ENCODE measurements at places on chromosomes 1 and 21.
A peak's percentile ranks its signal among the peaks of the same experiment; 100 is the strongest.

GRCh38 chr1:181128592-181129497, 40.3 kb downstream of the IER5 start:
- no peak for DNase-seq

DNA sequence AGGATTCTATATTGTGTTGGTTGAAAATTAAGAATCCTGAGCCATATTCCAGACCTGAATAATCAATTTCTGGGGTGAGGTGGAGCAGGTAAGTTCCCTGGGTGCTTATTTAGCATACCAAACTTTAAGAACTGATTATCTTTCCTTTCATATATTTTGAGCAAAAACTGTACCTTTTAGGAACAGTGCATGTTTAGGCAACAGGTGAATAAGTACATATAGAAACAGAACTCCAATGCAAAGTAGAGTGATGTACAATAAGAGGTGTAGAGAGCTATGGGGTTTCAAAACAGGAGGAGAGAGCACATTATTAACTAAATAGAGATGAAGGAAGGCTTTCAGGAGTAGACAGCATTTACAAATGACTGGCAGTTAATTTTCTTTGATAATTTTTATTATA, 28.7 kb downstream of the TMED5 start:
- DNase-seq = no peak

DNA sequence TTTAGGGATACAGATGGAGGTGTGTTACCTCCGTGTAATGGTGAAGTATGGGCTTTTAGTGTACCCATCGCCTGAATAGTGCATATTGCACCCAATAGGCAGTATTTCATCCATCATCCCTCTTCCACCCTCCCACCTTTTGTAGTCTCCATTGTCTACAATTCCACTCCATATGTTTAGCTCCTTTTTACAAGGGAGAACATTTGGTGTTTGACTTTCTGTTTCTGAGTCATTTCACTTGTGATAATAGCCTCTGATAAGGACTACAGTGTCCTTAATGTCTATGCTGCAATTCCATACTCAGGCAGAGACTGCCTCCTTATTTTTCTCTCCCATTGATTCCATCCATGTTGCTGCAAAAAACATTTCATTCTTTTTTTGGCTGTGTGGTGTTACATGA, 48.7 kb downstream of the OVGP1 start:
- DNase-seq = no peak

DNA sequence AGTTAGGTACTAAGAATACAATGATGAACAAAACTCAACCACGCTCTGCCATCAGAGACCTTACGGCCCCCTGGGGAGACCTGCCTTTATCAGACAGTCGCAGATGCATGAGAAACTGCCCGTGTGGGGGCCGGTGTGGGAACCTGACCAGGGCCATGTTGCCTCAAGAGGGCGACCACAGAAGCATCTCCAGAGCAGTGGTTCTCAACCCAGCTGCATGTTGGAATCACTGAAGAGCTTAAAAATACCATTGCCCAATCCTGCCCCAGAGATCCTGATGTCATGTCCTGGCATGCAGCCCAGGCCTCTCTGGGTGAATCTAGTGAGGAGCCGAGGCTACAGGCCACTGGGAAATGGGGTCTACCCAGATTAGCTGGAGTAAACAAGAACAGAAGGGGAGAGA, 108.7 kb downstream of the PRDM2 start:
- no peak for DNase-seq

GRCh38 chr1:199593475-199593874, 434.0 kb upstream of the NR5A2 start:
- no peak for DNase-seq

DNA sequence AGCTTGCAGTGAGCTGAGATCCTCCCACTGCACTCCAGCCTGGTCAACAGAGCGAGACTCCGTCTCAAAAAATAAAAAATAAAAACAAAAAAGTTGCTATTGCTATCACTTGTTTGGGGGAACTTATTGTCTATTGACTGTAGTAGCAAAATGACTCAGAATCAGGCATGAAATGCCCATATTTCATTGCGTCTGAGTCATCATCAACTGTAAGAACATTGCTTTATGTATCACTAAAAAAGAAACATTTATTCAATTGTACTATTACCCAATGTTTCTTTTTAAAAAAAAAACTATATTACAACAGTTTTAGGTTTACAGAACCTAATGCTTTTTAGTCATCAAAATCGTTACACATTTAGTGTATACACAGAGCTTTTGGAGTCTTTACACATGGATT, 91.0 kb upstream of the FMN2 start:
- DNase-seq = no peak

DNA sequence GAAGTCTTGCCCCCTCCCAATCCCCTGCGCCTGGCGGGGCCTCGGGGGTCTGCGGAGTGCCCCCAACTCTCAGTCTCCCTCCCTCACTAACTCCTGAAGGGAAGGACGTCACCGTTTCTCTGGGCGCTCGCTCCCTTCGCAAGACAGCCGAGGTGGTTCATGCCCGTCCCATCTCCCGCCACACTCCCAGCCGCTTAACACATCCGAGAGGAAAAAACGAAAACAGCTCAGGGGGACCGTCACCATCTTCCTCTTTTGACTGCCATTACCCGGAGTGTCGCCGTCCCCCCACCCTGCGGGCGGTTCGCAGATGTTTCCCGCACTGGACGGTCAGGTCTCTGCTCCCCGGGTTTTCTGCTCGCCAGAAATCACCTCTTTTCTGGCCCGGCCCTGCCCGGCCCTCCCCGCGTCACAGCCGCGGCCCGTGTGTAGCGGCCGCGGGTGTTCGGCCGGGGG, 532 bp downstream of the ERO1B start:
- DNase-seq = peak; percentile 18

DNA sequence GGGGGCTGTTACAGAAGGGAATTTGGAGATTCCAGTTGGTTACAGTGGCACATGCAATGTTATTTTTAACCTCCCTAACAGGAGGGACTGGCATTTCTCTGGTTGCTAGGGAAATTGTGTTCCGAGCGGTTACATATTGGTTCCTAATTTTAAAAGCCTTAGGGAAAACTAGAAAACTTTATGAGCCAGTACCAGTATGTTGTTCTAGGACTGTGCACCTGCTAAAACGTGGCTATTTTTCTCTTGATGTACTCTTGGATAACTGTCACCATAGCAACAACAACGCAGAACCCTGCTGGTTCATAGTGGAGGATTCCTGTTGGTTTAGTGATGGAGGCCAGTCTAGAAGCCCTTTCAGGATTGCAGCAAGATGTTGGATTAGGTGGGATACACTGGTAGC, 68.9 kb upstream of the PGBD5 start:
- DNase-seq = no peak

- no peak for DNase-seq
These were observed 69.2 kb upstream of the MAGI3 start for GRCh38 chr1:113320972-113321680.

DNA sequence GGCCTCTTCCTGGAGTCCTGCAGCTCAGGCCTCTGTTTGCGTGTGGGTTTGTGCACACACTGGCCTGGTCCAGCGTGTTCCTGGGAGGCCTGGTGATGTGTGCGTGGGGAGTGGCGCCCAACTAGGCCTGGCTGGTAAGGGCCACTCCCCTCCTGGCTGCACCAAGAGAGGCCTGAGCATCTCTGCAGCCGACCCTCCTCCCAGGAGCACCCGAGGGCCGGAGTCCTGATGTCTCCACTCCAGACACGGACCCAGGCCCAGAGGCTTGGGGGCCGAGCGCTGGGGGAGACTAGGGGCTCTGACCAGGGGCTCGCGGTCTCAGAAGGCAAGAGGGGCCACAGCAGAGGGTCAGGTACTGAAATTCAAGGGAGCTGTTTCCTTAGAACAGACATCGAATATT, 33.3 kb downstream of the MORN1 start:
- no peak for DNase-seq

- no peak for DNase-seq
These were observed 152.7 kb downstream of the DAB1 start for GRCh38 chr1:57270927-57271698.

DNA sequence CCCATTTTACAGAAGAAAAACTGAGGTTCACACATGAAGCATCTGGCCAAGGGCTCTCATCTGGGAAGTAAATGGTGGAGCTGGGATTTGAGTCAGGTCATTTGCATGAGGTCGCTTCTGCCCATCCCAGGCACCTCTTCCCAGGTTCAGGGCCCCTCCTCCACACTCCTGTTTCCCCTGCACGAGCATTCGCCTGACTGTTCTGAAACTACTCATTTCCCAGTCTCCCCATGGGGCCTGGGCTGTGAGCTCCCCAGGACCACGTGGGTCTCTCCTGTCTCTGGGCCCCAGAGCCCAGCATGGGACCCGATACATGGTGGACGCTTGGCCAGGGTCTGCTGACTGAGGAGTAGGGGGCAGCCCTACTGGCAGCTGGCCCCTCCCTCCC, 360.8 kb downstream of the MATN1 start:
- DNase-seq = no peak

DNA sequence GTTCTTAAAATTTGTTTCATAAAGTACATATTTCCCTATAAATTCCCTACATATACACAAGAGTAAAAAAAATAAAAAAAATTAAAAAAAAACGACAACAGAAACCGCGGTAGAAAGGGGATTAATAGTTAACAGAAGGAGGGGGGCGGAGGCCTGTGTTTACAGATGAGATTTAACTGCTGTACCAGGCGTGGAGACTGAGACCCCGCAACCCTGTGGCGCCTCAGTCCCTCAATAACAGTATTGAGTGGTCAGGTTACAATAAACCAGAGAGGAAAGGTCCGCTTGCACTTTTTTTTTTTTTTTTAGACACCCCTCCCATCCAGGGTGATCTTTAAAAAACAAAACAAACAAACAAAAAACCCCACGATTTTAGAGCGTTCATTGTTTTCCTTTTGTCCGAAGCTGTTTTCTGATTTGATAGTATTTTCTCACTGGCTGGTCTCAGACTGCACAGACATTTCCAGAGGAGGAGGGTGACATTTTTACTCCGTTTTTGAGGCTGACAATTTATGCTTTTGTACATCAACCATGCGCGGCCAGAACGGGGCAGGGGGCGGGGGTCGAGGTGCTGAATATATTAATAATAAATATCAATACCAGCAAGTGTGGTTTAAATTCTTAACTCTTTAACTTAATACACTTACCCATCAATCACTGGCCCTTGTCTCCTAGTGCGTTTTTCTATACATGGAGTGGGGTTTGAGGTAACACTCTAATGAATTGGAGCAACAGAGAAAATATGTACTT, 1223.9 kb downstream of the BRINP3 start:
- no peak for DNase-seq

- DNase-seq = no peak
These were observed 80.4 kb upstream of the EDN2 start for GRCh38 chr1:41564741-41565475.

GRCh38 chr1:201773764-201774163, 55.2 kb upstream of the IPO9 start:
- DNase-seq = no peak

DNA sequence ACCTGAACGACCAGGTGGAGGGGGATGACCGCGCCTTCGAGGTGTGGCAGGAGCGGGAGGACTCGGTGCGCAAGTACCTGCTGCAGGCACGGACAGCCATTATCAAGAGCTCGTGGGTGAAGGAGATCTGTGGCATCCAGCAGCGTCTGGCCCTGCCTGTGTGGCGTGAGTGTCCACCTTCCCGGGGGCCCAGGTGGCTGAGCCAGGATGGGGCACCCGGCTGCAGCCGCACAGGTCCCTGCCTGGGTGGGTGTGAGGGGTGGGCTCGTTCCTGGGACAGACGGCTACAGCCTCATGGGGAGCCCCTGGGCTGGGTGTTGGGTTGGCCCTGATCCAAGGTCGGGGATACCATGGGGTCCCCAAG, 65.2 kb downstream of the TRIM11 start:
- no peak for DNase-seq

- DNase-seq = no peak
These were observed 20.7 kb downstream of the LGR6 start for GRCh38 chr1:202214089-202214843.

- DNase-seq = peak; percentile 6
These were observed 871 bp upstream of the ETS2 start for GRCh38 chr21:38804789-38805327.

GRCh38 chr1:64310760-64311159, 107.3 kb downstream of the UBE2U start:
- DNase-seq = no peak

DNA sequence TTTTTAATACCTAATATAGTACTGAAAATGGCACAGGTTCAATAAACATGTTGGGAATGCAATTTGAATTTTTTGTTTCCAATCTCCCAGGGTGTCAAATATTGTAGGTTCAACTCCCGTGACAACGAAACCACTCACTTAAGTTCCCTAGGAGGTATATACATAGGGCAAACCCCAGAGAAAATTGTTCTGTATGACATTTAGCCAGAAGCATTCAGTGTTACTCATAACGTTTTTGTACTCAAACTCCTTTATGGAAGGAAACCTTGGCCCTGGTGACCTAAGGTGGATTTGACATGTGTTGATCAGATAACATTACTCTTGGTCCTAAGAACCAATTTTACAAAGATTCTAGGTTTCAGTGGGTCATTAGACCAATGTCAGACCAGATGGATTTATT, 110.6 kb downstream of the USP25 start:
- no peak for DNase-seq

DNA sequence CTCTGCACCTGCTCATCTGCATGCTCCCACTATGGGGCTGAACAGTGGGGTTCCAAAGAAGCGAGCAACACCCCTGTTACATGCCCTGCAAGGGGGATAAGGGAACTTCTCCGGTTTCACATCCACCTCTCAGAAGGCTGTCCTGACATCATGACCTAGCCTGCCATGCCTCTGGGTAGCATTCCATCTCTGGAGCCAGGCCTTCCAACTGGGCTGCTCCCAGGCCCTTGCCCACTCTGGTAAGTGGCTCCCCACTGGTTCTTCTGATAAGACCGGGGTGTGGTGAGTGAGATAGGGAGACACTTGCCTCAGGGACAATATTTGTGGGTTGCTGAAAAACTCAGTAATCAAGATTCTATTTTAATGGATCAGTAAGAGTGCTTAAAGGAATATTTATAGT, 57.8 kb downstream of the KCNJ15 start:
- DNase-seq = no peak

DNA sequence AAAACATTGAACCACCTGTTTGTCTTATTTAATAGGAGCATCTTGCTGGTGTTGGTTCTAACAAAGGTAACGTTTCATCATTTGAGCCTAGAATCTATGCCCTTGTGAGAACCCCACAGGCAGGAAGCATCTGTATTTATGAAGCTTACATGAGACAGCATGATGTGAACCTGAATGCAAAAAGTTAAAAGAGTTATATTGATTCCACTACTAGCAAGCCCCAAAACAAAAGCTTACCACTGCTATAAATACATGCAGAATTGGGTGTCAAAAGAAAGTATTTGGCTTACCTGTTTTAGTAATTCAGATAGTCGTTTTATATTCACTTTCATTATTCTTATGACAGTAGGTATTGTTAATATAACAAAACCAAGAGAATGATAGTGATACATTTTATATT, 301.2 kb upstream of the ADGRL2 start:
- DNase-seq = no peak

GRCh38 chr21:35616090-35616489, 444.2 kb downstream of the SETD4 start:
- no peak for DNase-seq

GRCh38 chr1:176719447-176719846, 256.5 kb downstream of the PAPPA2 start:
- no peak for DNase-seq

Data from effector CD8-positive, alpha-beta T cell (primary cell).